ENCODE measurements at places on chromosomes 4 and X.

GRCh38 chrX:132365490-132365889, 123.3 kb downstream of the MBNL3 start:
- no peak for DNase-seq

DNA sequence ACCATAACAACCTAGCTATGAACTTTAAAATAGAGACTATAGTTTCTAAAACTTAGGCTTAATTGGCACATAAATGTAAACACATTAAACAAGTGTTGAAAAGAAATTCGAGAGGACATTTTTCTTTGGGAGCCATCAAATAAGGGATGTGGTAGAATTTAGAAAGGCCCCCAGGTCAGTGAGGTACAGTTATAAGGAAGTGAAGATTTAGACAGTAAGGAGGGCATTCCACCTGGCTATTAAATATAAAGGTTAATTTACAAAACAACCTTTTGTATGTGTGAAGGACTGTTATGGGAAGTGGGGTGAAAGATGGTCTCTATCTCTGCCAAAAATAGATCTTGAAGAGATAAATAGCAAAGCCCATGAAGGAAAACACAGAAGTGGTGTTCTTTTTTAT, 83.9 kb downstream of the AFF1 start:
- DNase-seq = no peak

DNA sequence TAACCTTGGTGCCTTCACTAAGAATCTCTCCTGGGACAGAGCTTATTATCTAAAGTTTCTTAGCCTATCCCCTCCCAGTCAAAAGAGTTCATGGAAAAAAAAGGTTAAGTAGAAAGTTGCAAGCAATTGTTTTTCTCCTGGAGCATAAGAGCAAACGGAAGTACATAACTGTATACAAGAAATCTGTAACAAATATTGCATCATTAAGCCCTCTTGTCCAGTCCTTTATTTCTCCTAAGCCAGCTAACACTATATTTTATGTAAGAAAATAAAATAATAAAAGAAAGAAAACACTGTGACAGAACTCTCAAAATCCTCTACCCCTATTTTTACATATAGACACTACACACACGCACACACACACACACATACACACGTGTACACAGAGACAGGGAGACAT, 255.3 kb downstream of the NAF1 start:
- DNase-seq = no peak

GRCh38 chrX:68978255-68978654, 149.4 kb downstream of the EFNB1 start:
- no peak for DNase-seq

DNA sequence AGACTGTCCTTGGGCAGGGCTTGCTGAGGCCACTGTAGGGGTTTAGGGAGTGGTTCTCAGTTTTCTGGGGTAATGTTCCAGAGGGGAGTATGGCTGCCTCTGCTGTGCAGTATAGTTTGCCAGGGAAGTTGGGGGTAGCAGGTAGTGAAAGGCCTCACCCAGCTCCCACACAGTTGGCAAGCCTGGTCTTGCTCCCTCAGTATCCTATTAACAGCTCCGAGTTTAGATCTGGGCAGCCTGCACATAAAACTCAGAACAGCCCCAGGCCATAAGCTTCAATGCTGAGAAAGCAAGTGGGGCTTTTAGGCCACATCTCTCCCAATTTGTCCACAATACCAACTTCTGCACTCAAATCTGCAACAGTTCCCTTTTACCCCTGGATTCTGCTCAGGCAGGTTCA, 205.2 kb downstream of the GALNTL6 start:
- no peak for DNase-seq

Measured in activated naive CD8-positive, alpha-beta T cell treated with anti-CD3 and anti-CD28 coated beads for 36 hours (primary cell).